ENCODE measurements at places on chromosomes 16 and 17.
A peak's percentile ranks its signal among the peaks of the same experiment; 100 is the strongest.

DNA sequence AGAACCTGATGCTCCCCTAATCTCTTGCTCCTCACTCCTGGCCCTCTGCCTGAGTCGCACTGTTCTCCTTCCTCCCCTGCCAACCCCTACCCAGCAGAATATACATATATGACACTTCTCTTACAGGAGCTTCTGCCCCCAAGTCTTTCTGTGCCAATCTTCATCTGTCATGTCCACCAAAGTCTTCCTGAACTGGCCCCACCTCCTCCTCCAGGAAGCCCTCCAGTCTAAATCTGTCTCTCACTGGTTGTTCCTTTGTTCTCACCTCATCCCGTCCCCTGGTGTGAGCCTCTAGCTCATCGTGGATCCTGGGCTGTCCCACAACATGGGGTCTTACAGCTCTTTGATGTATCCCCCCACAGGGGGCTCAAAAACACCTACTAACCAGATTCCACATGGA lies 8.3 kb downstream of the CRHR1 start:
- no peak for DNase-seq

DNA sequence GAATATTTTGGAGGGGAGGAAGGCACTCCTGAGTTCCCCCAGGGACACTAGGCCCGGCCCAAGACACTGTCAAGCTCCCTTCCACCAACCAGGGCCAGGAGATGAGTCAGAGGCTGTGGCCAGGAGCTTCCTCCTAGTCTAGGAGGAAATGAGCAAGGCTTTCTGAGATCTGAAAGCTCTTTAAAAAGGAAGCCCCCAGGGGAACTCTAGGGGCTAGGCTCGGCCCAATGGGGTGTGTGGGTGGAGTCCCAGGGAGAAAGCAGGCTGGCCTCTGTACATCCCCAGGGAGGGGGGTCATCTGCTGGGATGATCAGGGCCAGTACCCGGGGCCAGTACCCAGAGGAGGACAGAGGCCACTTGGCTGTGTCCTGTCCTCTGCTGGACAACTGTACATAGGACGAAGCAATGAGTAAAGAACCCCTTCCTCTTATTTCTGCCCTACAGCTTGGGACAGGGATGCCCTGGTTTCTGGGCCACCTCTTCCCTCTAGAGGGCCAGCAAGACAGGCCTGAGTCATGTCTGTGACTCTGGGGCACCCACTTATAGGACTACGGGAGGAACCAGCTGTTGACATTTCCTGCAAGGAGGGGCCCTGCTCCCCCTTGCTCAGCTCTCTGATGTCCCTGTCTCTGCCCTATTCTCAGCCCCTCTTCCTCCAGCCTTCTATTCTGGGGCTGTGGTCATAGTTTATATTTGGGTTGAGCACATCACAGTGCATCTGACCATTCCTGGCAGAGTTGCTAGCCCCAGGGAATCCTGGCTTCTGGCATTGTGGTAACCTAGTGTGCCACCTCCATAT lies 2.7 kb downstream of the FHOD1 start:
- DNase-seq: no peak

DNA sequence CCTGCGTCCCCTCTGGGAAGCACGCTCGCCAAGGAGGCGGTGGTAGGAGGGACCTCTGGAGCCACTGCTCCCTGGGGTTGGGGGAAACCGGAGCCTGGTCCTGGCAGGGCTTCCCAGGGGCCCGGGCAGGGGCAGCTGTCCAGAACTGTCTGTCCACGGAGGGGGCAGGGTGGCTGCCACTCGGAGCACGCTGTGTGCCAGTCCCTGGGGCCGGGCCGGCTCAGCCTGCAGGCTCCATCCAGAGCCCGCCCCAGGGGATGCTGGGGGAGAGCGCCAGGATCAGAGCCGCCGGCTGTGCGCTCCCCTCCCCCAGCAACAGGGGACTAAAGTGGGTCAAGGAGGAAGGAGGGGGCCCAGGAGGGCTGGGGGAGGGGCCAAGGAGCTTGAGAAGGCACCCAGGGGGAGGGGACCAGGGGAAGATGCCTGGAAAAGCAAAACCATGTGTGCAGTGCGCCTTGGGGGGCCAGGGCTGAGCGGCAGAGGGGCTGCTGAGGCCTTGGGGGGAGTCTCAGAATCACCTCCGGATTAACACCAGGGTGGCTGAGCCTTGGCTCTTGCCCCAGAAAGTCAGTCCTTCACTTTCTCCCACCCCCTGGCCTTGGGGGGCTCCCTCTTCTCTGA lies 21.3 kb downstream of the ZNF423 start:
- DNase-seq: no peak

DNA sequence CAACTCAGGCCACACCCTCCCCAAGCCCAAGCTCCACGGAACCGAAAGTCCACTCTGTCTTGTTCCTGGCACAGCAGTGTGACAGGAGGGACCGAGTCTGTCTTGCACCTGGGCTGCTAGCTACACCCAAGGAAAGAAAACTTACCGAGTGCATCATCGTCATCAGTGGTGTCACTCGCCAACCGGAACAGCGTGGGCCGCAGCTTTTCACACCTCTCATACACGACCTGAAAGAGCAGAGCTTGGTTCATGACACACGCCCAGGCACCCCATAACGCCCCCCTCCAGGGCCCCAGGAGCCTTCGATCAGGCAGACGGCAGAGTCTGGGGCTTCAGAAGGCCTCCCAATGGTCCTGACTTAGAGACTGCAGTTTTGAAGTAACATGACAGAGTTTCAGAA lies 27.5 kb downstream of the GGA2 start:
- DNase-seq: no peak

GRCh38 chr16:67910158-67910557 lies 17.1 kb downstream of the PSKH1 start:
- DNase-seq: peak; percentile 49

GRCh38 chr16:50195756-50196155 lies 42.6 kb downstream of the TENT4B start:
- DNase-seq: no peak

GRCh38 chr17:68455901-68456338 lies 1.4 kb downstream of the WIPI1 start:
- no peak for DNase-seq

GRCh38 chr16:56324406-56324805 lies 100.9 kb downstream of the AMFR start:
- no peak for DNase-seq

- no peak for DNase-seq
Observed at GRCh38 chr17:74690409-74690825, 22.3 kb downstream of the CD300LF start.

DNA sequence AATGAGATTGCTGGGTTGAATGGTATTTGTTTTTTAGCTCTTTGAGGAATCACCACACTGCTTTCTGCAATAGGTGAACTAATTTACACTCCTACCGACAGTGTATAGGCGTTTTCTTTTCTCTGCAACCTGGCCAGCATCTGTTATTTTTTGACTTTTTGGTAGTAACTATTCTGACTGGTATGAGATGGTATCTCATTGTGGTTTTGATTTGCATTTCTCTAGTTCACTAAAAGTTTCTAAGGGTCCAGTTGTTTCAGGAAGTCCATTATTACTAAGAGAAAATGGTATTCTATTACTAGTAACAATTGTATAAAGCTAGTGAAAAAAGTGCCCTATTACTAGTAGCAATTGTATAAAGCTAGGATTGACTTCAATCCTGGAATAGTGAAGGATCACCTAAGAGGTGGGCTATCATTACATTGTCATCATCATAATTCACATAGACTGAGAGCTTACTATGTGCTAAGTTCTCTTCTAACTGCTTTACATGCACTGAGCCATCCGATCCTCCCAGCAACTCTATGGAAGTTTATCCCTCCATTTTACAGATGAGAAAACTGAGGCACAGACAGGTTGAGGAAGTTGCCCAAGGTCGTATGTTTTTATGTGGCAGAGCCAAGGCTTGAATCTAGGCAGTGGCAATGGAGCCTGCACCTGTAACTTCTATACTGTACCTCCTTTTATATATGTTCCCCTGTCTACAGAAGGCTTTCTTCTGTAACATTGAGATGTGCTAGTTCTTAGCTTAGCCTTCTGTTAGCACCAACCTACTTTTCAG lies 13.4 kb upstream of the SMIM36 start:
- no peak for DNase-seq

DNA sequence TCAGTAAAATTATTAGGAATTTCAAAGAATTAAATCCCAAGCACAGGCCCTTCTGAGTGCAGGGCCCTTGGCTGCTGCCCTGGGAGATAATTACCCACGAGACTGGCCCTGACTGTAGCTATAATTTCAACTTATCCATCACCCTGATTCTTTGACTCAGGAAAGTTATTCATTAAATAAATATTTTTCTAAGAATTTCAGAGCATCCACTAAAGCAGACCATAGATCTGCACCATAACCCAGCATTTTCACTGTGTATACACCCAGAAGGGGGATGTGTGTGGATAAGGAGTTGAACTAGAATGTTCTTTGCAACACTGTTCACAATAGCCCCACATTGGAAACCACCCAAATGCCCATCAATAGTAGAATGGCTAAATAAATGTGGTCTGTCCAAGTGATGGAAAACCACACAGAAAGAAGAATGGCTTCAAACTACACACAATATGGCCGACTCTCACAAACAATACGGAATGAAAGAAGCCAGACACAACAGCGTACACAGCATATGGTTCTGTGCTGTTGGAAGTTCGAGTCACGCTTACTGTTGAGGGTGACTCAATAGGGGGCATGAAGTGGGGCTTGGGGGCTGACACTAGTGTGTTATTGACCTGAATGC lies 33.9 kb upstream of the MEAK7 start:
- DNase-seq: no peak

- DNase-seq: no peak
Observed at GRCh38 chr16:80433623-80434022, 107.2 kb upstream of the DYNLRB2 start.

DNA sequence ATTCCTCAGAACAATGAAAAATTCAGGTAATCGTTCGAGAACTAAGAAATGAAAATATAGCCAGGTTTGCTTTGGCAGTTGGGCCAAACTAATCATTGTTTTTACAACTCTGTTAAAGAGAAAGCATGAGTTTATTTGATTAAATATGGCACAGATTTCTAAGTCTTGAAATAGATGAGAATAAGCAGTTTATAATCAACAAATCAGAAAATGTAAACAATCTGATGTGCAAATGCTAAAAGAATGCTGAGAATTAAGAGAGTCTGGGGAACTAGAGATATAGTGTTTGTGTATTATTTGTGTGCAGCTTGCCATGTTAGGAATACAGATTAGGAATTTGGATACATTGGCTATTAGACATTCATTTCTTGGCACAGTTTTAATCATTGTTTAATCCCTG lies 212.5 kb downstream of the TANC2 start:
- DNase-seq: peak; percentile 57

DNA sequence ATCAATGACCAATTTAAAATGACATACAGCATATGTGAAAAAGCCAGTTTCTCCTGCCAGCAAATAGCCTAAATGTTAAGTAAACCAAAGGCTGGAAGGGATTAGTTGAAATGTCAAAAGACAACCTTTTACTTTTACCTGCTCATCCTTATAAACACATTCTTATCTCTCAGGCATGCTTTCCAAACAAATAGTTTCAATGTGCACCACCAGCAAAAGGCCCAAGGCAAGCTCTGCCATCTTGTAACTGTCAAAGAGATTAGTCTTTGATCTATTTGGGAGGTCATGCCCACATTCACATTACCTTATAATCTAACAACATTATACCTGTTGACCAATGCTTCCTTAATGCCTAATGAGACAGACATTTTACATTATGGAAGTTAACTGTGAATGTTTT lies 132.2 kb upstream of the NACA2 start:
- DNase-seq: no peak

- peak; percentile 95 for DNase-seq
Observed at GRCh38 chr17:37488009-37488604, 1.6 kb upstream of the DUSP14 start.

GRCh38 chr17:14813649-14814370 lies 451.3 kb downstream of the PMP22 start:
- no peak for DNase-seq

GRCh38 chr16:75074920-75075687 lies 41.5 kb downstream of the LDHD start:
- no peak for DNase-seq

- peak; percentile 28 for DNase-seq
Observed at GRCh38 chr17:8994319-8994718, 27.0 kb upstream of the NTN1 start.

DNA sequence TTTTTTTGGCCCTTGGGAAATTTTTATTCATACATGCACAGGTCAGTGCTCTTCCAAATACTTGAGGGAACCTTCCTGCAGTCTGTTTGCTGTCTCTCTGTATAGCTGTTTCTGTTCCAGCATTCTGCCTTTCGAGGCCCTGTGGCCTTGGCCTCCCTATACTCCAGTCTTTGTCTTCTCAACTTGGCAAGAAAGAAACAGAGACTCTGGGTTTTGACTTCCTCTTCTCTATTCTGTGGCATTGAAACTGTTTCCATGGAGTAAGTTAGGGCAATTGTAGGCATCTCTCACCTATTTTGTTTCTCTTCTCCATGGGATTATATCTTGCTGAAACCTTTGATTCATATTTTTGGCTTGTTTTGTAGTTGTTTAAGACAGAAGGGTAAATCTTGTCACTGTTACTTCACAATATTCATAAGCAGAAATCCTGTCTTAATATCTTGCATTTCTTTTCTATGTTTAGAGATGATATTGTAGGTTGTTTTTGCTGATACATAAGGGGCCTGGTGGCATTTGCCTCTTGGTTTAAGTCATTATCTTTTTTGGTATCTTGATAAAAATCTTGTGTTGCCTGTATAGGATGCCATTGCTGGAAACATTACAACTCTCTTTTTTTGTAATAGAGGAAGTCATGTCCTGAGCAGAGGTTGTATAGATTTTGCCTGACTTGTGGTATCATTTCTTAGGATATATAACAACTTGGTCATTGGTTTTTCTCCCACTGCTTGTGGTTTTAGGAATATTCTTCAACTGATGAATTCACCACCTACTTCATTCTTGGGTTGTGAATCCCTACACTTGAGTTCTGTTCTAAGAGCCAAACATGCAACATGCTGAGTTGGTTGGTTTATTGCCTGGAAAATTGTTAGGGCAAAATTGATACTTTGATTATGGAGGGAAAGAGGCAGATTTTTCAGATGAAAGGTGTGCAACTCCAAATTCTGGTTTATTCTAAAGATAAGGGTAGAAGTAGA lies 168.6 kb downstream of the FTO start:
- no peak for DNase-seq

- DNase-seq: no peak
Observed at GRCh38 chr16:50393858-50394802, 25.3 kb upstream of the BRD7 start.

DNA sequence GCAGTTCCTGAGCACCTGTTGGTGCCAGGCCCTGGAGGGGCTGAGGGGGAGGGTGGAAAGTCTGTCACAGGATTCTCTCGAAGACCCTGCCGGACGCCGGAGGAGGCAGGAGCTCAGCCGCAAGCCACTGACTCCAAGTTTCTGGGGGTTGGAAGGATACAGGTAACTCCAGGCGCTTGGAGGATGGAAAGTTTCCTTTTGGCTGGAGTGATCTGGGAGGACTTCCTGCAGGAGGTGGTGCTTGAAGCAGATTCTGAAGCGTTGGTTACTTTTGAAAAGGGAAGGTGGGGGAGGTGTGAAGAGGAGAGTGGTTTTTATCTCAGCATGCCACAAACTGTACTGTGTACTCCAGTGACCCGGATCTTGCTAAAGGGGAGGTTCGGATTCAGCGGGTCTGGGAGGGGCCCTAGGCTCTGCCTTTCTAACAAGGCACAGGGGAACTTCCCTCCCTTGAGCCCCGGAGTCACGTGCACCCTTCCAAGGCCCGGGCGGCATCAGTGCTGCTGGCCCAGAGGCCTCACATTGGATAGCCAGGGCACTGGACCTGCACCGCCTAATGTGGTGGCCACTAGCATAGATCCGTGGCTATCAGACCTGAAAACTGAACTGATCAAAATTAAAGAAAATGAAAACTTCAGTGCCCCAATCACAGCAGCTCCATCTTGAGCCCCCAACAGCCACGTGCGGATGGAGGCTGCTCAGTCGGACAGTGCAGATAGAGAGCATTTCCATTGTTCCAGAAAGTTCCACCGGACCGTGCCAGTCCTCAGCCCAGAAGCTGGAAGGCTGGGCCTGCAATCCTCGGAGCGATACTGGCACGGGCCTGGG lies 42.2 kb upstream of the GSE1 start:
- no peak for DNase-seq

All from dermis microvascular lymphatic vessel endothelial cell (primary cell).